Neural crest cell (in vitro differentiated cells): ENCODE measurements at places on chromosomes 6 and 20.

DNA sequence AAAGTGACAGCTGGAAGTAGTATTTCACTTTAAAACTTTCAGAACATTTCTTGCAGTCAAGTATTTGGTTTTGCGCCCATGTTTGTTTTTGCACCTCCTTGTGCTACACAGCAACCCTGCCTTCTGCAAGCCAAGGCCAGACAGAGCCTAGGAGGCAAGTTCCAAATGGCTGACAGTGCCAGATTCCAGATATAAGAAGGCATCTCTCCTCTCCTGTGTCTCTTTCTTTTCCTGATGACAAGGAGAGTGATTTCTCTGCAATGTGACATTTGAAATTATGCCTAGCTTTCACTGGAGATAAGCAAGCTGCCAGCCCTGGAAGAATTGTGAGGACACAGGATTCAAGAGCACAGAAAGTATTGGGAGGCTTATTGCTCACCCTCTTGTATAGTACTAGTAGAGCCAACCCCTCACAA is 149.1 kb upstream of the TENT5A start:
- no peak for DNase-seq

GRCh38 chr20:61596687-61597330 is 344.7 kb downstream of the CDH4 start:
- no peak for DNase-seq

DNA sequence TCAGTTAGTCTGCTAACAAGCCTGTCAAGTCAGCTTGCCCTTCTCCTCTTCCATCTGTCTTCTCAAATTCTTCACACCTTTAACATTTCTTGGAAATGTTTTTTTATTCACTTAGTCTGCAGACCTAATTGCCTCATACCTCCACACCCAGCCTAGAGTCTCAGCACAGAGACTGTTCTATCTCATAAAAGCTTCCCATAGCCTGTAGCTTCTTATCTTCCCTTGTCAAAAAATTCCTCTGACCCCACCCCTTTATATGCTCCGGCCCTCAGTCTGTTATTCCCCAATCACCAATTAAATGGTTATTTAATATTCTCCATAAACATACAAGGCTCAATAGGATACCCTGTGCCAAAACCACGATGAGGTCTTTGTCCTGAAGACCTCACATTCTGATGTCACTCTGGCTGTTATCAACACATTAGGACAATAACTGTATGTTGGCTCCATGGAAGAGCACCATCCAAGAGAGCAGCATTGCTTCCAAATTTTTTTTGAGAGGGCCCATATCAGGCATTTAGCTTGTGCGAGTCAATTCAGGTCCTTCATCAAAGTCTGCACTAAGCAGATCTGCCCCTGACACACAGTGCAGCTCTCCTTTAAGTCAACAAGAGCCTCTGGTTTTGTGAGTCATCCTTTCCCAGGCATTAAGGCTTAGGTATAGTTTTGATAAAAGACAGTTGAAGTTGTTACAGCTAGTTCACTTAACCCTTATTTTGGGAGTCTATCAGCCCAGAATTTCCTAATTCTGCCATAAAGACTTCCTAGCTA is 83.2 kb upstream of the TBX18 start:
- DNase-seq = no peak

DNA sequence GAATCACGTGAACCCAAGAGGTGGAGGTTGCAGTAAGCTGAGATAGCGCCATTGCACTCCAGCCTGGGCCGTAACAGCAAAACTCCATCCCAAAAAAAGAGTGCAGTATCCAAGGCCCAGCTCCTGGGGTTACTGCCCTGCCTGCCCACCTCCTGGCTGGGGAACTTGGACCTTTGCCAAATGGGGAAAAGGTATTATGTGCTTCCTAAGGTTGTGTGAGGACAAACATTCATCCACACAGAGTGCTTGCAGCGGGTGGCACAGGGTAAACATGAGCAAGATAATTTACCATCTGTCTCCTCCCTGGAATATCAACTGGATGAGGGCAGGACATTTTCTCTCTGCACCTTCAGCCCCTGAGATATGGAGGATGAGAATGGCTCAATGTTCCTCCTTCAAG is 94.9 kb upstream of the POPDC3 start:
- no peak for DNase-seq

GRCh38 chr6:34496103-34496685 is 30.3 kb downstream of the PACSIN1 start:
- no peak for DNase-seq

DNA sequence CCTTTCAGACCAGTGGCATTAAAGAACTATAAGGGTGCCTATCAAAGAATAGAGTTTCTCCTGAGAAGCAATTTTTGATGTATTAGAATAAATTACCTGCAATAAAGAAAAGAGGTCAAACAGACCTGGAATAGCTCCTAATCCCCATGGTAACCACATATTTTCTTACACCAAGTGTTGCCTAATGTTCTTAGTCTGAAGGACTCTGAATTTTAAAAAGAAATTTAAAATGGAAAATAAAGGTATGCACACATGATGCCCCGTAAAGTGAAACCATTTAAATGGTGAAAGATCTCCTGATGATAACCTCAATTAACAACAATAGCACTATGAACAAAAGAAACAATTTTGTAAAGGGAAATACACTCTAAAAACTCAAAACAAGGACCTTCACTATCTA is 55.1 kb upstream of the LOC128125822 start:
- no peak for DNase-seq
